ENCODE measurements at places on chromosomes 7 and 10.

DNA sequence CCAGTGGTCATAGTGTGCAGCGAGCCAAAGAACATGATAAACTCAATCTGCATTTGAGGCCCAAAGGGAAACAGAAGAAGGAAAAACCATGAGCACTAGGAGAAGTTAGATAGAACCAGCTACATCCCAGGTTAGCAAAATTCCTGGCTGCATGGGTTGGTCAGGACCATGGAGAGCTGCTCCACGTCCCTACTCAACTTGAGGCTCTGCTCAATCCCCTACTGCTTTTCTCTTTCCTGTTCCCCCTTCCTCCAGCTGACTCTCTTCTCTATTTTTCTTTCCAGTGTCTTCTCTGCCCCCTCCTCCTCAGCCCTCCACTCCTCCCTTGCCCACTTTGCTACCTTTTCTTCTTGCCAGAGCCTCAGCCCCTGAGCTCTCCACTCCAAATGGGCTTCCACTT, 21.9 kb upstream of the VSIR start:
- no peaks in the 10 kb centered on the region for H3K4me1 ChIP-seq
- no peaks in the 10 kb centered on the region for H3K36me3 ChIP-seq
- H3K27me3 ChIP-seq: no peaks in the 10 kb centered on the region

DNA sequence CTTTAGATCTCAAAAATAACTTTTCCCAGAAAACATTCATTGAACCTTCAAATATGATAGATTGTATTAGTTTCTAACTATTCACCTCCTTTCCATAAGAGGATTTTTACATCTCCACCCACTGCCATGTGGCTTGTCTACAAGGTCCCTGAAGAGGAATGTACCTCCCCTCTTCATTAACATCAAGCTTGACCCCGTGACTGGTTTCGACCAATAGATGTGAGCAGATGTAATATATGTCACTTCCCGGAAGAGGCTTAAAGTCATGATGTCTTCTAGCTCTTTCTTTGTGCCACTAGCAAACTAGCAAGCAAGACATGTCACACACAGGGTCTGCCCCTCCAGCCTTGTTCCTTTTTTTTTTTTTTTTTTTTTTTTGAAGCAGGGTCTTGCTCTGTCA, 6.9 kb downstream of the BAZ1B start:
- no peaks in the 10 kb centered on the region for H3K4me1 ChIP-seq
- DNase-seq: no peak
- H3K27me3 ChIP-seq: no peaks in the 10 kb centered on the region
- H3K4me3 ChIP-seq: no peak overlapping the region
- H3K36me3 ChIP-seq: peaks cover 7% of the 10 kb centered on the region

- H3K4me3 ChIP-seq: no peak overlapping the region
- H3K4me1 ChIP-seq: no peaks in the 10 kb centered on the region
- H3K36me3 ChIP-seq: peaks cover 4% of the 10 kb centered on the region
- H3K27me3 ChIP-seq: no peaks in the 10 kb centered on the region
- no peak for DNase-seq
These were observed 49.2 kb downstream of the KDM7A start for GRCh38 chr7:140127360-140128127.

DNA sequence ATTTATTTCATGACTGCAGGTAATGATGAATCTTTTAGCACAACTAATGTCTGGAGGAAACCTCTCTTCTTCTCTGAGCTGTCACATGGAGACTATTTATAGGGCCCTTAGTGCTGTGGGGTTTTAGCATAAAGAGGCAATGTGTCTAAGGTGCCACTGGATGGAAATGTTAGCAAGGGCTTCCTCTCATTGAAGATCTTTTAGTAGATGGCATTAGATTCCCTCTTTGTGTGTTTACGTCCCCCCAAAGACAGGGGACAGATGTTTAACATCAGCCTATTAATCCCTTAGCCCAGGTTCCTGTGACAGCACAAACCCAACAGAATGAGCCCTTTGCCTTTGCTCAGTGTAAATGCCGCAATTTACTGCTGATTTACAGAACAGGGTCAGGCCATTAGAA, 208.6 kb downstream of the SKAP2 start:
- no peak for DNase-seq
- H3K27ac ChIP-seq: no peak overlapping the region
- H3K4me1 ChIP-seq: no peaks in the 10 kb centered on the region
- H3K27me3 ChIP-seq: no peaks in the 10 kb centered on the region

GRCh38 chr10:77333610-77334340, 303.8 kb downstream of the KCNMA1 start:
- no peak overlapping the region for H3K4me3 ChIP-seq
- peaks cover 13% of the 10 kb centered on the region for H3K4me1 ChIP-seq
- DNase-seq: no peak
- H3K27me3 ChIP-seq: no peaks in the 10 kb centered on the region
- no peaks in the 10 kb centered on the region for H3K36me3 ChIP-seq

GRCh38 chr10:122201401-122201800, 69.7 kb upstream of the BTBD16 start:
- peaks cover 36% of the 10 kb centered on the region for H3K36me3 ChIP-seq
- H3K4me3 ChIP-seq: no peak overlapping the region
- H3K27ac ChIP-seq: no peak overlapping the region
- H3K27me3 ChIP-seq: no peaks in the 10 kb centered on the region
- no peak for DNase-seq
- no peaks in the 10 kb centered on the region for H3K4me1 ChIP-seq

- H3K27me3 ChIP-seq: no peaks in the 10 kb centered on the region
- peak overlapping the region; percentile 61 for H3K4me3 ChIP-seq
- no peak for DNase-seq
- no peaks in the 10 kb centered on the region for H3K36me3 ChIP-seq
- H3K4me1 ChIP-seq: no peaks in the 10 kb centered on the region
- H3K27ac ChIP-seq: peak overlapping the region; percentile 83
These were observed 448 bp upstream of the PTER start for GRCh38 chr10:16436367-16436757.

- H3K36me3 ChIP-seq: no peaks in the 10 kb centered on the region
- H3K27me3 ChIP-seq: peaks cover 16% of the 10 kb centered on the region
- no peak for DNase-seq
- H3K27ac ChIP-seq: no peak overlapping the region
These were observed 6.0 kb upstream of the PDLIM1 start for GRCh38 chr10:95296764-95297163.

DNA sequence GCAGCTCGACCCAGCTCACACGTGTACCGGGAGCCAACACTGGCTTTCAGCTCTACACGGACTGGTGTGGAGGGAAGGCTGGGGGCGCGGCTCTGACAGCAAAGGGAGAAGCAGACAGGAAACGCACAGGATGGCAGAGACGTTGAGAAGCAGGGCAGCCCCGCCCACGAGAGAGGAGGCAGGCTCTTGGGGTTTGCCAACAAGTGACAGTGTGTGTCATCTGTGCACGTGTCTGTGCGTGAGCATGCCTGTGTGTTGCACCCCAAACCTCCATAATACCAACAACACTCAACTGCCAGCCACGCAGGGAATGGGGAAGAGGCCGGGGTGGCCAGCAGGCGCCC, 64.4 kb upstream of the PDGFA start:
- no peak overlapping the region for H3K4me3 ChIP-seq
- H3K27me3 ChIP-seq: no peaks in the 10 kb centered on the region
- no peak for DNase-seq
- H3K4me1 ChIP-seq: peaks cover 8% of the 10 kb centered on the region
